ENCODE measurements at places on chromosomes 16 and 17.

DNA sequence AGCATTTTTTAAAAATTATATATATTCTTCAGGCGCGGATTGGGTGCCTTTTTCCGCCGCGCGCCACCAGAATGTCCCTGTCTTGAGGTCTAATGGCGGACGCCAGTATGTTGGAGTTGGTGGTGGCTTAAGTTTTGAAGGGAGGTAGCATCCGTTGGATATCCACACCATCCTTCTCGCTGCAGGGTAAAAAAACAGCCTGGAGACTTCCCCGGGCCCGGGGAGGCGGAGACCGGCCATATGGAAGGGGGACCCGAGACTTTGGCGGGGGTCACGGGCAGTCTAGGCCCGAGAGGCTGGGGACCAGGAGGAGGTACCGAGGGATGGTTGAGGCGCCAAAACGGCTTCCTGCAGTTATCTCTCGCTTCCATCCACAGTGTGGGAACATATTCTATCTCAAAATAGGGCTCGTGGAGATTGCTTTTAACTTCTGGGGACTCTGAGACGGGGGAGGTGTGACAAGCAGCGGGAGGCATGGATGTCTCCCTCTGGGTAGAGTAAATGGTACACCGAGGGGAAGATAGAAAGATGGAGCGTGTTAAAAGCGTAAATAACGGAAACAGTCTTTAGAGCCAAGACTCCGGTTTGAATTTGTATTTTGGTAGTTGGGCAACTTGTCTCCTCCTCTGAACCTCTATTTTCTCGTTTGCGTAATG lies at the start of gene SF3B3:
Gene SF3B3 (plus strand): TSS at position 74 of the 656 bp plus-strand sequence. CDS start 2,841 bp downstream, outside the sequence.
- DNase-seq = peak; percentile 60

GRCh38 chr17:1143573-1143972 lies 36.2 kb downstream of the ABR start:
- DNase-seq = no peak

- no peak for DNase-seq
Measured at GRCh38 chr17:4551141-4551540, 4.0 kb downstream of the MYBBP1A start.

DNA sequence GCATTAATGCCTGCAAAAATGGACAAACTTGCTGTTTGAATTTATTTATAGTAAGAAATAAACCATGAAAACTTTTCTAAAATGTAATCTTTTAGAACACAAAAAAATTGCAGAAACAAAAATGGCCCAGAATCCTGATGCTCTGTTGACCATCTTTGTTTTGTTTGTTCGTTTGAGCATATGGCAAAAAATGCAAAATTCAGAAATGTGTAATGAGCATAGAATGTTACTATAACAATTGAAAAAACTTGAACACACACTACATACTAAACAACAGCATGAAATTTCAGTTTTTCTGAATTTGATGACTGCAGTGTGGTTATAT lies 1.1 kb upstream of the KPNA2 start:
- DNase-seq = no peak

- no peak for DNase-seq
Measured at GRCh38 chr17:2981325-2981724, 82.1 kb downstream of the OR1D5 start.

DNA sequence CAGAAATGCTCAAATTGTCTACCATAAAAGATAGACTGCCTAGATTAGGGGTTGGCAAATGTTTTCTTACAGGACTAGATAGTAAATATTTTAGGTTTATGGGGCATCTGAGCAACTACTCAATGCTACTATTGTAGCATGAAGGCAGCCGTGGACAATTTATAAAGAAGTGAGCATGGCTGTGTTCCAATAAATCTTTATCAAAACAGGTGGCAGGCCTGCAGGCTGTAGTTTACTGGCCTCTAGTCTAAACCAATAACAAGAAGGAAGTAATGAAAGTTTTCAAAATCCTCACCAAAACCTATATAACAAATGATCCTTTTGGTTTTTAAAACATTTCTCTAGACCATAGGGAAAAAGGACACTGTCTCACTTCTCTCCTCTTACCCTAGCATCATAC lies 105.2 kb downstream of the PRKCB start:
- DNase-seq = no peak

DNA sequence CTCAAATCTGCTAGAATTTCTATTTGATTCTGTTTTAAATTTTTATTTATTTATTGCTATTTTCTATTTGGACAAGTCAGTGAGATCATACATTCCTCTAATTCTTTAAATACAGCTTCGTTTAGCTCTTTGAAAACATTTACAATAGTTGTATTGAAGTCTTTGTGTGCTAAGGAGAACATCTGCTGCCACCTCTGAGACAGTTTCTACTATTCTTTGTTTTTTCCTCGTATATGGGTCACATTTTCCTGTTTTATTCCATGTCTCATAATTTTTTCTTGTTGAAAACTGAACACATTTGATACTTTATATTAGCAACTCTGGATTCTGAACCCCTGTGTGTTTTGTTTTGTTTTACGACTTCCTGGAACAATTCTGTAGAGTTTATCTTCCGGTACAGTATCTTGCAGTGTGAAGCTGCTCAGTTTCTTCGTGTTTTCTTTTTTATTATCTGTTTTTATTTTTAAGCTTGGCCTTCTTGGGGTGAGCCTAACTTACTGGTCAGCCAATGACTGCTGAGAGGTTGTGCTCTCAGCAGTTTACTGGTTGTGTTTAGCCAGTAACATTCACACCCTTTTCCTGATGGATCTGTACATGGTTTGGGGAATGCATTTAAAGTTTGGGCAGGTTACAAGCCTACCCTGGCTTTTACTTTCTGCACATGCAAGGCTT lies 99.0 kb downstream of the CA4 start:
- no peak for DNase-seq

DNA sequence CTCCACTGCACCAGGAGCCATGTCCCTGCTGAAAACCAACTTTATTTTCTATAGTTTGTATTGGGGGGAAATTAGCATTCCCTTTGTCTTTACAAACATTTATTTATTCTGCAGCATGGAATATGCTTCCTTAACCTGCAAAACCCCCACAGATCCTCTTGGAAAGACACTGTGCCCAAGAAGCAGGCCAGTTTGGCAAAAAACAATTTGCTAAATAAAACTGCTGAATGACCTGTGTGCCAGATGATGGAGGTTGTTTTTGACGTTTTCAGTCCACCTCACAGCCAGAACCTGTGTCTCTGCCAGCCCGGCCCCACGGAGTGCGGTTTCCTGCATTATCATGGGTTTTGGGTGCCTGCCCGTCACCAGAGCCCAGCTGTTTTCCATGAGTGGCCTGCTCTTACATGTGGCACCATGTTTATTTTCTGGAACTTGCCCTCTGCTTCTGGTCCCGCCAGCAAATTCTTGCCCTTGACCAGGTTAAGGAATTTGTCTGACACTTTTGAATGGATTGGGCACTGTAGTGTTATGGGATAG lies 26.4 kb downstream of the ORC6 start:
- DNase-seq = no peak

DNA sequence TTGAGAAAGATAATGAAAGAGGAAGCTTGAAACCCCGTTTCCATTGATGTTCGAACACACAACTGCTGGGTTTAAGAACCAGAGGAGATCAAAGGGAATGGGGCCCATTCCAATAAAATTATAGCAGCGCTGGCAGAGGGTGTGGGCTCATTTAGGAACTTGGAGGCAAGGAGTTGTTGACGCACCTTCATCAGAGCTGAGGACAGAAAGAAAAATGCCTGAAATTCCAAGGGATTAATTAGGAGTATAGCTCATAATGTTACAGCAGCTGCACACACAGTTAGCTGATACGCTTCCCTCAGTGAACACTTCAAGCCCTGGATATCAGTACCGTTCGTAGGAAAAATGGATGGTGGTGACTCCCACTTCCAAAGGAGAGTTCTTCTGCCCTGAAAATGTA lies 127.2 kb downstream of the AXIN2 start:
- no peak for DNase-seq

GRCh38 chr16:50627419-50627818 lies 53.7 kb downstream of the SNX20 start:
- DNase-seq = no peak

DNA sequence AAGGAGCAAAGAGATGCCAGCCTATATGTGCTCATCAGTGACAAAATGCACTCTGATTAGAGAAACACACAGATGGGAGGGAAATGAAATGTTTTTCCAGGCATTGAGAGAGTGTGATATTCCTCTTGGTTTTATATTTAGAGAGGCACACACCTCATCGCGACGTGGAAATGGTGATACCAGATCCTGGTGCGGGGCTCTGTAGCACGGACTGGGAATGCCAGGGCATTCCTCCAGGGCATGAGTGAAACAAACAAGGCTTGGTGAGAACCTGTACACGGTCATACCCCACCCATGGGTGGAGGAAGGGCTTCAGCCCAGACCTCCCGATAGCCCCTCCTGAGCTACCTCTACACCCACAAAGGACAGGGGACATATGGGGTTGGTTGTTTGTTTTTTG lies 280.2 kb downstream of the C16orf95 start:
- DNase-seq = no peak

- DNase-seq = no peak
Measured at GRCh38 chr17:75684249-75684648, 17.1 kb downstream of the SAP30BP start.

DNA sequence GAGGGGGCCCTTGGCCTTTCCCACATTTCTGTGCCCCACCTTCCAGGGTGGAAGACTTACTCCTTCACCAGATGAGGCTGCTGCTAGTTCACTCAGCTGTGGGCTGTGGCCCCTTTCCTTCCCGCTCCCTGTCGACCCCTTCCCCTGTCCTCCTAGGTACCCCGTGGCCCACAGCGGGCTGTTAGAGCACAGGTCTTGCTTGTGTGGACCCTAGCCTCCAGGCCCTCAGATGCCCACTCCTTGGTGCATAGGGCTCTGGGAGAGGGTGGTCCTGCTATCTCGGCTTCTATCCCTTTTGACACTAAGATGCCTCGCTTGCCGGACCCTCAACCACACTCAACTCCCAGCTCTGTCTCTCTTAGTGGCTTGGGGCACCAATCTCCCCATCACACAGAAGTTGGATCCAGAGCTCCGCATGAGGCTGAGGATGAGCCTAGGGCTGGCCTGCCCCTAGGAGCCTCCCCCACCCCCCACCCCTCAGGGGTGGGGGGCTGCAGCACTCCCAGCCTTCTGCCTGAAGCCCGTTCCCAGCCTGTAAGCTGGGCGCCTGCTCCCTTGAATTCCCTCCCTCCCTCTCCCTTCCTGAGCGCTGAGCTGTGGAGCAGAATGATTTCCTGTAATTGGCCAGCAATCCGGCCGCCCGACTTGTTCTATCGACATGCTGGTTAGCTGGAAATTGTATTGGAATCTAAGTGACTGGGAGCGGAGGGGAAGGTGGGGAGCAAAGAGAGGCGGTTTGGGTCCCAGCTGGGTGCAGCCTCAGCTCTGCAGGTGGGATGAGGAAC lies 30.9 kb downstream of the DCAKD start:
- DNase-seq = no peak

- no peak for DNase-seq
Measured at GRCh38 chr17:4433515-4434031, at the start of gene SPNS3. TSS of gene SPNS3 (plus strand) at chr17:4433940. CDS start at chr17:4433968, 28 bp downstream.

- no peak for DNase-seq
Measured at GRCh38 chr16:49617016-49617629, 238.8 kb downstream of the ZNF423 start.

GRCh38 chr17:4516735-4517134 lies 18.1 kb downstream of the SPNS2 start:
- DNase-seq = no peak

GRCh38 chr17:58370716-58371115 lies 18.7 kb upstream of the SUPT4H1 start:
- no peak for DNase-seq

DNA sequence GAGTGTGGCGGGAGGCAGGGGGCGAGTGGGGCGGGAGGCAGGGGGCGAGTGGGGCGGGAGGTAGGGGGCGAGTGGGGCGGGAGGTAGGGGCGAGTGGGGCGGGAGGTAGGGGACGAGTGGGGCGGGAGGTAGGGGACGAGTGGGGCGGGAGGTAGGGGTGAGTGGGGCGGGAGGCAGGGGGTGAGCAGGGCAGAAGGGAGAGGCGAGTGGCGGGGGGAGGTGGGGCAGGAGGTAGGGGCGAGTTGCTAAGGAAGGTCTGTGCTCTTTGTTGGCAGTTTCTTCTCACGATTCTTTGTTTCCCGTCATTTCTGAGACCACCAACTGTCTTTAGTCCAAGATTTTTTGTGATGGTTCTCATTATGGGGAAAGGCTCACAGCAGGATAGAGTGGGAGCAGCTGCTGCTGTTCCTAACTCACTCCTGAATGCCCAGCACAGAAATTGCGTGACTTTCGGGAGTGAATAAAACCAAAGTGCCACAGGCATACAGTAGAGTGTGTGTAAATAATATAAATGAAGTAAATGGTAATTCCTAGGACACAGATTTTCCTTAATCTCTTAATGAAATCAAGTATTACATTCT lies 44.7 kb downstream of the COG7 start:
- DNase-seq = no peak

- DNase-seq = no peak
Measured at GRCh38 chr16:30778549-30779244, 8.3 kb downstream of the ZNF629 start.

DNA sequence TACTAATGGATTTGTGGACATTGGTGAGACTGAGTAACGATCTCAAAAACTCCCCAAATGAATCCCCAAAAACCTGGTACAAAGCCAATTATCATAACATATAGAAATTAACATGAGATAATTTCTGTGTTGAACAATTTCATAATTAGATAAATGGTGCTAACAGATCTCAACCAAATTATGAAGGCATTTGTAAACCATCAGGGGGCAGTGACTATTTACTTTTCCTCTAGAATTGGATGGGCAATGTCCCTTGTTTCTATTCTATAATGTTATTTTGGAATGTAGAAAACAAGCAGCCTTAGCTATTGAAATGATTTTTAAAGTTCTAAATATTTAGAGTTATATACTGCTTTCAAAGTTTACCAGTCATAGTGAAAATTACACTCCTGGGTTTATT lies 57.8 kb downstream of the MYH10 start:
- DNase-seq = no peak

DNA sequence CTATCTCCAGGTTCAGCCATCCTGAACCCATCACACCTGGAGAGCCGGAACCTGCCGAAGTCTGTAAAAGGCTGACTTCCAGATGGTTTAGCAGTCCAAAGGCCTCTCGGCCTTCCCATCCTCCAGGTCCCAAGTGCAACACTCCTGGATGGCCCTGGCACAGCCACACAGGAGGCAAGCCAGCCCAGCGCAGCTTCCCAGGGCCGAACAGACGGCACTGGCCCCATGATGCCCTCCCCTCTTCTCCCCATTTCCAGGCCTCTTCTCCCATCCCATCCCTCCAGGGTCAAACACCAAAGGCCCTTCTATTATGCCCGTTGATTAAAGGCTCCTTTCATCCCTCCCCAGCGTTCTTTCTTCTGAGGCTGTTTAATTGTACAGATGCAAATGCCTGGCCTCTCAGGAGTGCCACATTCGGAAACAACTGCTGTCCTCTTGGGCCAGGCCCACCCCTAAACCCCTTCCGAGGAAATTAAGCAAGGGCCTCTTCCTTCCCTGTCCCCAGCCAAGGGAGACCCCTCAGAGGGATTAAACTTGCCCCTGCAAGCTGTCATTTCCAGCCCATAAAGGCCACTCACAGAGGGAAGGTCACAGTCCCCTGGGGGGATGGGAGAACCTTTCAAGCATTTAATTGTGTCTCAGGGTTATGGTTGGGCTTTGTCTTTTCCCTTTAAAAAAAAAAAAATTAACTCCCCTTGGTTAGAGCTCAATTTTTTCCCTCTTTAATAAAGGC lies 30.8 kb downstream of the AXIN2 start:
- DNase-seq = no peak

- DNase-seq = no peak
Measured at GRCh38 chr16:84072014-84072413, 29.4 kb upstream of the SLC38A8 start.
